ENCODE measurements at places on chromosomes 12 and 14.

- DNase-seq, result peak; percentile 32
These were observed 373.5 kb upstream of the OR4E1 start for GRCh38 chr14:22047115-22047514.

DNA sequence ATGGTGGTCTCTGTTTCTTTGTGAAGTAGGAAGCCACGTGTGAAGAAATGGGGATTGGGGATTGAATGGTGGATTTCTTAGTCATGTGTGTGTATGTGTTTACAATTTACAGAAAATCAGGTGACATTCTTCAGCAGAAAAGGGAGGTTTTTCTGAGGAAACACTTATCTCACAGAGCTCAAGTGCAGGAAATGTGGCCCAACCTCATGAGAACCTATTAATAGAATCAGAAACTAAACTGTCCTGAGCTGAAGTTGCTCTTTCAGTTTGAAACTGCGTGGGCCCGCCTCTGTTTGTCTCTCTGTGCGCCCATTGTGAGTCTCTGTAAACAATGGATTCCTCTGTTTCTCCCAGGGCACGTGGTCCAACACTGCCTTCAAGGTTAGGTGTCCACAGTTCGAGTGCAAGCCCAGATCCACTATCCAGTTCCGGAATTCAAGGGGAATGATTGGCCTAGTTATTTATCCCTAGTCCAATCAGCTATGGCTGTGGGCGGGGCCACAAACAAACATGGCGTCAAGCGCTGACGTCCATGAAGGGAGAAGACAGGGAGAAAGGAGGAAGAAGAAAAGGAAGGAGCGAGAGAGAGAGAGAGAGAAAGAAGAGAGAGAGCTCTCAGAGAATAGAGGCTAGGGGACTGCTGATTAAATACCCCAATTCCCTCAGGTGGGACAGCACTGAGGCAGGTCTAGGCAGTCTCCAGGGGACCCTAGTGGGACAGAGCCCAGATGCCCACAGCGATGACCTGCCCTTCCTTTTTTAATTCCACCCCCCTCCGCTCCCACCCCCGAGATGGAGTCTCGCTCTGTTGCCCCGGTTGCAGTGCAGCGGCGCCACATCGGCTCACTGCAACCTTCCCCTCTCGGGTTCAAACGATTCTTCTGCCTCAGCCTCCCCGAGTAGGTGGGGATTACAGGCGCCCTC lies 31.4 kb upstream of the C12orf76 start:
- DNase-seq, result peak; percentile 28

GRCh38 chr12:75815756-75816155 lies 215.8 kb downstream of the PHLDA1 start:
- no peak for DNase-seq

DNA sequence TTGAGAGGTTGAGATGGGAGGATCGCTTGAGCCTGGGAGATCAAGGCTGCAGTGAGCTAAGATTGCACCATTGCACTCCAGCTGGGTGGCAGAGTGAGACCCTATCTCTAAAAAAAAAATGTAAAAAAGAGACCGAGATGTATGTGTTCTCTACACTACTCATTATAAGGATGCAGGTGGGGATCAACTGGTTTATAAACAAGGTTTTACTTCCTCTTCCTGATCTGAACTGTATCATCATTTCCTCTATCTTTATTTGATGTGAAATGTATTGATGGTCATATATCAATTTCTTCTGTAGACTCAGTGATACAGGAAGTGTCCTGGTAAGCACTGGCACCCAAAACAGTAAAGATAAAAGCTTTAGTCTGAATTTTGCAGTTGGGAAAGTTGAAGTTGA lies 20.1 kb upstream of the USP44 start:
- DNase-seq, result no peak

DNA sequence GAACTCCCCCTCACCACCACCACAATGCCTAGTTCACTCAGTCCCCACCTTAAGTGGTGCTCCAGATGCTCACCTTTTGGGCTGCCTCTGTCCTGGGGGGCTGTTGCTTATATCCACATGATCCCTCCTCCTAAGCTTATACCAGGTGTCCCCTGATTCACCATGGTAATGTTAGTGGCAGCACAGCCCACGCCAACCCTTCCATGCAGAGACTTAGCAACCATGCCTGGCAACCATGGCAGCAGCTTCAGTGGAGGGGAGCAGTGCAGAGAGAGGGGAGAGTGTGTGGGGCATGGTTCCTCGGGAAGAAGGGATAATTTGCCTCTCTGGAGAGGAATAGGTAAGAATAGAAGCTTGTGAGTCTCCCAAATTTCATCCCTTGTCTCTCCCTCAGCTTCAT lies 1.2 kb upstream of the DDN start:
- no peak for DNase-seq

- no peak for DNase-seq
These were observed 9.1 kb downstream of the ABCD2 start for GRCh38 chr12:39610436-39611025.

DNA sequence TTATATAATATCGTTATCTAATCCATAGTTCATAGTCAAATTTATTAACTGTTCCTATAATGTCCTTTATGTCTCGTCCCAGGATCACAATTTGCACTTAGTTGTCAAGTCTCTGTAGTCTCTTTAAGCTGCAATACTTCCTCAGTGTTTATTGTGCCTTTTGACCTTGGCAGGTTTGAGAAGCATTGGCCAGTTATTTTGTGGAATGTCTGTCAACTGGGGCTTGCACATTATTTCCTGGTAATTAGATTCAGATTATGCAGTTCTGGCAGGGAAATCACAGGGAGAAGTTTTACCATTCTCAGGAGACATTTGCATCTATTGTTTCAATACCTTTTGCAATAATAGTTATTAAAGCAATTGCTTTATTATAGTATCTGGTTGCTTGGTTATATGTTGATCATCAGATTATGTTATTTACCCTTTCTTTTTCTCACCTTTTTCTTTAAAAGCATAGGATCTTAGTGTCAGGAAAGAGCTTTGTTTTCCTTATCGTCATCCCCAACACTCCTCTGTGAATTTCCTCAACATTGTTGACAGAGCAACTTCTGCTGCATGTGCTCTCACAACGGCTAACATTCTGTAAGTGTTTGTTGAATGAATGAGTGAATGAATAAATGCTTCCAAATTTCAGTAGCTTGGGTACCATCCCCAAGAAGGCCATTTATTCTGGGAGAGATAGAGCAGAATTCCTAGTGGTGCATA lies 3.7 kb upstream of the ART4 start:
- DNase-seq, result no peak

DNA sequence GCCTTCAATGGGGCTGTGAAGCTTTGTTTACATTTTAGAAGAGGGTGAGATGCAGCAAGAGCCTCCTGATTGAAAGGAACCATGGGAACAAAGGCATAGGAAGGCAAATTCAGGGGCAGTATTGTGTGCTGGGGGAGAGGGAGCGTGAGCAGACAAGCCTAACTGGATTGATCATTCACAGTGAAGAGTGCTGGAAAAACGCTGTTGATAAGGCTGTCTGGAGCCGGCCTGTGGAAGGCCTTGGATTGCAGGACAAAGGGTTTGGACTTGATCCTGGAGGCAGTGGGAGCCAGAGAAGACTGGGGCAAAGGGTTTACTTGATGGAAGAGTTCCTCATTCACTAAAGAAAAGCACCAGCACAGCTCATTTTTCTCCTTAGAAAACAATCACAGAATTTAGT lies 160.5 kb downstream of the PAH start:
- DNase-seq, result peak; percentile 27

- no peak for DNase-seq
These were observed 106.0 kb downstream of the RMST start for GRCh38 chr12:97568336-97569180.

DNA sequence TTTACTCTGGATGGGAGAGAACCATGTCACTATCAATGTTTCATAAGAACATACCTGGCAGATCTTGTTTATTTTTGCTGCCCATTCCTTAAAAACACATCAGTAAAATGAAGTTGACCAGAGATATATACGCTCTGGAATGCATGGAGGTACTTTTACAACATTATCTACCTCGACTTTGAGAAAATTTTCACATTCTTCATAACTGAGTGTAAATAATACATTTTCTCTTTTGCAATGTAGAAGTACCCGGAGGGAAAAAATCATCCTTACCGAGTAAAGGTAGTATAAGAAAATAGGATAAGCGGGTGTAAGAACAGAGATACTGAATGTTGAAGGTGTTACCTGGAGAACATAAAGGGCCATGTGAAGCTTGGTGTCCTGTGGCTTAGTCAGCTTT lies 80.7 kb downstream of the TMEM116 start:
- DNase-seq, result no peak

DNA sequence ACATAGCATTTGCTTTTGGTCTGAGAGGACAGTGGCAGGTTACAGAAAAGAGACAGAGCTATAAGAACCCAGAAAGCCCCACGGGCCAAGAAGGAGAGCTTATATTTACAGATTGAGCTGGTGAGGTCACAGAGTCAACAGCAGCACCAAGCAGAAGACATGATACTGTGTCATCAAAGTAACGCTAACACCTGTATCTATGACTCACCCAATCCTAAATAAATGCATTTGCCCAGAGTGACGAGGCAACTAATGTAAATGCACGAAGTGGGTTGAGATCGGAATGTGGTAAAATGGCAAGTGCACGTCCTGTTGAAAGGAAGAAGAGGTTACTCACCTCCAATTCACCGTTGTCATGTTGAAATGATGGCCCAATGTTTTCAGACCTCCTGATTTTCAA lies 6.7 kb upstream of the CD163L1 start:
- DNase-seq, result no peak

- DNase-seq, result no peak
These were observed 388.0 kb downstream of the VRK1 start for GRCh38 chr14:97185186-97185585.

- DNase-seq, result no peak
These were observed 113.5 kb downstream of the BBS10 start for GRCh38 chr12:76234741-76235140.

DNA sequence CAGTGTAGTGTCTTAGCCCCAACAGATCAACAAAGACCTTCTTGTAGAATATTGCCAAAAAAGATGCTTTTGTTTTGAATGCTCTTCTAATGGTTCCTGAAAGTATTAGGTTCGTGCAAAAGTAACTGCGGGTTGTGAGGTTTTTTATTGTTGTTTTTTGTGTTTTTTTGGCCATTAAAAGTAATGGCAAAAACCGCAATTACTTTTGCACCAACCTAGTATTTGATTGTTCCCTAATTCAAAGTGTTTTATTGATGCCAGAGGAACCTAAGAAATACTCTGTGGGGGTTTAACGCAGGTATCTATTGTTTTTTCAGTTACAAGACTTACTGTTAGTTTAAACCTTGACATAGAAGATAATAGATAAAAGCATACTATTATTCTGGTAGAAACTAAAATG lies 150.8 kb upstream of the DAAM1 start:
- no peak for DNase-seq

DNA sequence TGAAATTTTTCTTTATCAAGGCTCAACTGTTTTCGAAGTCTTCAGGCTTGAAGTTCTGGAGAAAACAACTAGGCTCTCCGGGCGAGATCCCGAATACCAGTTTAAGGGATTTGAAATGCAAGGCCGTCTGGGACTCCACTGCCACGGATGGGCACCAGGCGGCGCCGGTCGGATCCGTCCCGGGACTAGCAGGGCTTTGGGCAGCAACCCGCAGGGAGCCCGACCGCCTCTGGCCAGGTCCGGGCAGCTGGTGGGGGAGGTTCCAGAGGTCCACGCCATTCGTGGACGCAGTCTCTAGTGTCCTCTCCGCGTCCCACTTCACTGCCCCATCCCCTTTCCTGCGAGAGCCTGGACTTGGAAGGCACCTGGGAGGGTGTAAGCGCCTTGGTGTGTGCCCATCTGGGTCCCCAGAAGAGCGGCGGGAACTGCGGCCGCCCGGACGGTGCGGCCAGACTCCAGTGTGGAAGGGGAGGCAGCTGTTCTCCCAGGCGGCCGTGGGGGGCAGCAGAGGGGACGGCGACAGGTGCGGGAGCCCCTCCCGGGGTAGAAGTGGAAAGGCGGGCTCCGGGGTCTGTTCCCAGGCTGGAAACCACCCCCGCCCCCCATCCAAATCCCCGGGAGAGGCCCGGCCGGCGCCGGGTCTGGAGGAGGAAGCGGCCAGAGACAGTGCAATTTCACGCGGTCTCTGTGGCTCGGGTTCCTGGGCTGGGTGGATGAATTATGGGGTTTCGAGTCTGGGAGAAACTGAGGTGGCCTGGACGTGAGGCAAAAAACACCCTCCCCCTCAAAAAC lies 838 bp upstream of the ERBB3 start:
- DNase-seq, result peak; percentile 88

DNA sequence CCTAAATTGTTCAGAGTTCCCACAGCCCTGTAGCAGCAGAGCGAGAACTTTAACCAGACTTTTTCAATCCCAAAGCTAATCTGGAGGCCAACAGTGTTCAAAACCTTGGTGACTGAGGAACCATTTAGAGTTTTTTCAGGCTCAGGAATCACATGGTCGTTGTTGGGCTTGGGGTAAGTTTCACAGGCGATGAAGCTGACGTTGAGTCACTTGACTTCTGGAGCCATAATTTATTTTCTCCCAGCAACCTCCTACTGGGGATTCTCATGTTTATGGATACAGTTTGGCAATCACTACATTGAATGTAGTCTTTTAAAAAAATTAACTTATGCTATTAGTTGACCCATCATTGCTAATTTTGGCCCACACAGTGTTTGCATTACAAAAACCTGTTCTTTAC lies 34.5 kb downstream of the SSPN start:
- DNase-seq, result no peak

DNA sequence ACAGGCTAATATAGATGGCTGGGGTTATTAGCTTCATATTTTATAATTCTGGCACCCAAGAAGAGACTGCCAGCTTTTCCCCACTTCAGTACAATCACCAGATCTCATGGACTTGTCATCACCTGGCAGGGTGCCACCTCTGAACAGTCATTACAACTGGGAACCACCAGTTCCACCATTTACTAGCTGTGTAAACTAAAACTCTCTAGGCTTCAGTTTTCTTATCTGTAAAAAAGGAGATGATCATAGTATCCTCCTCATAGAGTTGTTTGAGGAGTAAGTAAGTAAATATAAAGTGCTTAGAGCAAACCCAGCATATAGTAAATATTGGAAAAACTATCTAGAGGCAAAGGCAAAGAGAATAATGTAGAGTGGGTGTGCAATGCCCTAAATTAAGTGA lies 19.3 kb downstream of the CPNE8 start:
- no peak for DNase-seq

- no peak for DNase-seq
These were observed 24.1 kb downstream of the NUP37 start for GRCh38 chr12:102095677-102096263.

- no peak for DNase-seq
These were observed 62.5 kb downstream of the MED13L start for GRCh38 chr12:116215023-116215422.

GRCh38 chr12:104667139-104667538 lies 210.4 kb downstream of the CHST11 start:
- DNase-seq, result no peak

- DNase-seq, result no peak
These were observed 9.8 kb downstream of the CCER1 start for GRCh38 chr12:90945070-90945649.

GRCh38 chr12:115617391-115617790 lies 660.1 kb downstream of the MED13L start:
- no peak for DNase-seq

DNA sequence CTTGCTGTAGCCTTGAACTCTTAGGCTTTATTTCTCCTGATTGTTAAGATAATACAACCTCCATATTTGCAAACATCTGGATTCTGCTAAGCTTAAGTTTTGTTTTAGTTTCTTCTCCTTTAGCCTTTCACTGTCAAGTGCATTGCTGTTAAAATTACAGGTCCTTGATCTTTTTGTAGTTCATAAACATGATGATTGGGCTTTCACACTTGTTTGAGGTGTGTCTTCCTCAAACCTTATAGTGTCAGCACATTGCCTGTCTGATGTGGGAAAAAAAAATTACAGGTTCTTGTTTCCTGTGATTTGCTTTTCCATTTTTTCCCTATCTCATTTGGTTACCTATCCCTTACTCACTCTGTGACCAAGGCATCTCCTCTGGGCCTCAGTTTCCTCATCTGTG lies 59.2 kb downstream of the BICDL1 start:
- DNase-seq, result no peak

- DNase-seq, result no peak
These were observed 158.4 kb upstream of the RASSF8 start for GRCh38 chr12:25800101-25800500.

Data from femur (tissue), 1 donor.